ENCODE measurements at places on chromosomes 5 and 9. TPM values are rescaled to one million over a fixed set of nuclear protein-coding genes. Genes with fewer than 3 reads are reported as not detected.

DNA sequence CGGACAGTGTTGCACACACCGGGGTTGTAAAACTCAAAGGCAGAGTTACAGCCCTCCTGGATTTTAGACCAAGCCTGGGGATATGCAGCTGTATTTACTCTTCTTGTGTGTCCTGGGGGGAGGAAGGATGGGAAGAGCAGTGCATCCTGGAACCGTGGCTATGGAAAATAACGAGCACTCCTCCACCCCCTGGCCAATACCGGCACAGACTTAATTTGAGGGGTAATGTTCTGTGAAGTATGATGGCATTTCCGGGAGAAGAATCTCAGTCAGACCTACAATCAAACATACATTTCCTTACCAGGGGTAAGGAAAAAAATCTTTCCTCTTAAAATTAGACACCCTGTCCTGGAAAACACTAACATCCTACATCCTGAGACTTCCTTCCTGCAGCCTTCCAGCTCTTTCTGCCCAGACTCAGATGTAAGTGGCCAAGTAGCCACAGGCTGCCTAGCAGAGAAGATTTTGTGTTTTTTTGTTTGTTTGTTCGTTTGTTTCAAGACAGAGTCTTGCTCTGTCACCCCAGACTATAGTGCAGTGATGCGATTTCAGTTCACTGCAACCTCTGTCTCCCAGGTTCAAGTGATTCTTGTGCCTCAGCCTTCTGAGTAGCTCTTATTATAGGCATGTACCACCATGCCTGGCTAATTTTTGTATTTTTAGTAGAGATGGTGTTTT, 11.0 kb upstream of the ERMP1 start:
- no peak overlapping the region for H3K27ac ChIP-seq
- H3K4me3 ChIP-seq, result no peak overlapping the region
- H3K36me3 ChIP-seq, result no peaks in the 10 kb centered on the region
- H3K27me3 ChIP-seq, result no peaks in the 10 kb centered on the region
- H3K4me1 ChIP-seq, result peaks cover 9% of the 10 kb centered on the region

DNA sequence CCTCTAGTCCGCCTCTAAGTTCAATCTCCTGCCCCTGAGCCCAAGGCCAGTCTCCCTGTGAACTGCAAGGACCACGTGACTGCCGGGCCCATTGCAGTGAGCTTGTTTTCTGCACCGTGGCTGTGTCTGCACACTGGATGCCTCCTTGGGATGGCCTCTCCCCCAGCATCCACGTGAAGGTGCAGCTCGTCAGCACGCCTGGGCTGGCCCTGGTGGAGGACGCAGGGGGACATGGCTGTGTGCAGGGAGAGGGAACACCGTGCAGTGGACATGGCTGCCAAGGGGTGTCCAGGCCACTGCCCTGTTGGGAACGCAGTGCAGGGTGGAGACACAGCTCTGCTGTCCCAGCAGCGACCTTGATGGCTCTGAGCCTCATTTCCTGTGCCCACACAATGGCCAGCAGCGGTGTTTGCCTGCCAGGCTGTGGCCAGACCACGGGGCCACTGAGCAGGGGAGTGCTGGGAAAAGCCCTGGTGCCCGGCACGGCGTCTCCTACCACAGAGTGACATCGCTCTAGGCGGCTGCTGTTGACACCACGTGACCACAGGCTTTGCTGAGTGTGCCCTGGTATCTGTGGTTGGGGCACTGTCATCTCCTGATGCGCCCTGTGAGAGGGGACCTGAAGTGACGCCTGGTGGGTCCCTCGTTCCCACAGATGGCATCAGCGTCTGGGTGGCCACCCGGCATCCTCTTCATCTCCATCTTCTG, 26.9 kb upstream of the EXOC3 start:
- no peak for DNase-seq
- H3K27ac ChIP-seq, result peak overlapping the region; percentile 55
- no peaks in the 10 kb centered on the region for H3K27me3 ChIP-seq
- no peak overlapping the region for H3K4me3 ChIP-seq

- no peaks in the 10 kb centered on the region for H3K4me1 ChIP-seq
- H3K36me3 ChIP-seq, result no peaks in the 10 kb centered on the region
- H3K4me3 ChIP-seq, result no peak overlapping the region
- no peaks in the 10 kb centered on the region for H3K27me3 ChIP-seq
- H3K27ac ChIP-seq, result no peak overlapping the region
Observed at GRCh38 chr5:52582313-52582712, 205.4 kb upstream of the ITGA1 start.

CCDC152 gene
- total RNA-seq, result 13.9 TPM

DNA sequence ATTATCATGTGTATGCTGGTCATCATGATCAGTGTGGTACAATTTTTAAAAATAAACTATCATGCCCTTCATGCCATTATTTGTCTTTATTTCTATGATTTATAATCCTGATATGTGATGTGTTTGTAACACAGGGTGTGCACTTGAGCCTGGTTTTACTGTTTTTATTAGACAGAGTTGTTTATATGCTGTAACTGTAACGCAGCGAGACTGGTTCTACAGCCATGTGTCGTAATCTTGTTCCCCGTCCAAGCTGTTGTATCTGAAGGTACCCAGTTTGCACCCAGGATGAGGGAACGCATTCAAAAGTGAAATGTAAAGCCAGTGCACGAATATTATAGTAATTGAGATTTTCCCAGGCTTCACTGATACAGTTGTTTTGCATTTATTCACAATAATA, 28.2 kb downstream of the SNX18 start:
- H3K27ac ChIP-seq, result no peak overlapping the region
- no peaks in the 10 kb centered on the region for H3K36me3 ChIP-seq
- no peak overlapping the region for H3K4me3 ChIP-seq
- no peak for DNase-seq
- H3K4me1 ChIP-seq, result no peaks in the 10 kb centered on the region

OR1L6 gene
- total RNA-seq, result not detected

INSL6 gene
- total RNA-seq, result not detected

TRPM6 gene
- 0.47 TPM for total RNA-seq

- DNase-seq, result no peak
- no peak overlapping the region for H3K27ac ChIP-seq
- no peak overlapping the region for H3K4me3 ChIP-seq
- H3K4me1 ChIP-seq, result no peaks in the 10 kb centered on the region
- H3K36me3 ChIP-seq, result no peaks in the 10 kb centered on the region
Observed at GRCh38 chr5:6784481-6784880, 71.2 kb downstream of the TENT4A start.

DMRT3 gene
- total RNA-seq, result not detected

DNA sequence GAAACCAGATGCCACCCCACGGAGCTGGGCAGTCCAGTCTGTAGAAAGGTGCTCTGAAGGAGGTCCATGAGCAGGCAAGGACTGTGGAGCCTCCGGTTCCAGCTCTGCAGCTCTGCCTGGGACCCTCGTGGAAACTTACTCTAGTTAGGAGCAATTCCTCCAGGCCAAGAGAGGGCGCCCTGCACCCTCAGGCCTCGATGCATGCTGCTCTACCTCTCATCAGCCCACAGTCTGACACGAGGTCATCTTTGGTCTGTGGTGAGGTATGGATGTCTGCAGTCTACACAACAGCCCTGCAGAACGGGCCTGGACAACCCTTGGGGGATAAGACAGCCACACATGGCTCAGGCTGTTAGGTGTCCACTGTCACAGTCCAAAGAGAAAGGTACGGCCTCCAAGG, 50.6 kb upstream of the UBTD2 start:
- H3K4me1 ChIP-seq, result no peaks in the 10 kb centered on the region
- H3K27ac ChIP-seq, result no peak overlapping the region
- H3K27me3 ChIP-seq, result no peaks in the 10 kb centered on the region
- no peaks in the 10 kb centered on the region for H3K36me3 ChIP-seq
- H3K4me3 ChIP-seq, result no peak overlapping the region

- H3K4me1 ChIP-seq, result no peaks in the 10 kb centered on the region
- no peak overlapping the region for H3K27ac ChIP-seq
- H3K4me3 ChIP-seq, result no peak overlapping the region
- no peak for DNase-seq
- no peaks in the 10 kb centered on the region for H3K36me3 ChIP-seq
Observed at GRCh38 chr5:42241636-42242035, 181.6 kb upstream of the GHR start.

GRCh38 chr9:77879437-77879943, 152.1 kb downstream of the GNAQ start:
- H3K27me3 ChIP-seq, result no peaks in the 10 kb centered on the region
- H3K27ac ChIP-seq, result no peak overlapping the region
- no peak for DNase-seq
- H3K4me3 ChIP-seq, result no peak overlapping the region
- H3K36me3 ChIP-seq, result no peaks in the 10 kb centered on the region

ACOT12 gene
- total RNA-seq, result not detected

- peak overlapping the region; percentile 59 for H3K27ac ChIP-seq
- DNase-seq, result no peak
- no peaks in the 10 kb centered on the region for H3K27me3 ChIP-seq
- no peaks in the 10 kb centered on the region for H3K36me3 ChIP-seq
- no peaks in the 10 kb centered on the region for H3K4me1 ChIP-seq
Observed at GRCh38 chr5:102910240-102911226, 155.4 kb downstream of the PAM start.

MSX2 gene
- 0.17 TPM for total RNA-seq

GRCh38 chr9:115142090-115142489, 24.1 kb upstream of the TNC start:
- no peaks in the 10 kb centered on the region for H3K4me1 ChIP-seq
- H3K27me3 ChIP-seq, result no peaks in the 10 kb centered on the region
- no peaks in the 10 kb centered on the region for H3K36me3 ChIP-seq
- no peak for DNase-seq

C9orf50 gene
- total RNA-seq, result not detected

PLPP7 gene
- total RNA-seq, result 4.4 TPM

GRCh38 chr5:148563021-148563420, 91.3 kb downstream of the HTR4 start:
- H3K36me3 ChIP-seq, result no peaks in the 10 kb centered on the region
- no peak for DNase-seq
- no peak overlapping the region for H3K4me3 ChIP-seq
- H3K27ac ChIP-seq, result no peak overlapping the region

GRCh38 chr9:72129271-72130156, 19.7 kb upstream of the GDA start:
- no peaks in the 10 kb centered on the region for H3K27me3 ChIP-seq
- DNase-seq, result no peak
- no peak overlapping the region for H3K4me3 ChIP-seq
- H3K27ac ChIP-seq, result no peak overlapping the region
- no peaks in the 10 kb centered on the region for H3K4me1 ChIP-seq

FAM153A gene
- not detected for total RNA-seq

- no peak overlapping the region for H3K4me3 ChIP-seq
- DNase-seq, result no peak
- H3K4me1 ChIP-seq, result no peaks in the 10 kb centered on the region
- no peaks in the 10 kb centered on the region for H3K36me3 ChIP-seq
Observed at GRCh38 chr9:91465420-91465819, 41.8 kb upstream of the NFIL3 start.

TERT gene
- 36.2 TPM for total RNA-seq

- DNase-seq, result no peak
- H3K4me3 ChIP-seq, result no peak overlapping the region
- no peaks in the 10 kb centered on the region for H3K36me3 ChIP-seq
- no peaks in the 10 kb centered on the region for H3K4me1 ChIP-seq
- no peaks in the 10 kb centered on the region for H3K27me3 ChIP-seq
- no peak overlapping the region for H3K27ac ChIP-seq
Observed at GRCh38 chr9:127835991-127836516, 18.4 kb downstream of the ENG start.

CD74 gene
- 49.8 TPM for total RNA-seq

- no peak for DNase-seq
- H3K27ac ChIP-seq, result no peak overlapping the region
- H3K27me3 ChIP-seq, result no peaks in the 10 kb centered on the region
- H3K36me3 ChIP-seq, result no peaks in the 10 kb centered on the region
- H3K4me3 ChIP-seq, result no peak overlapping the region
- no peaks in the 10 kb centered on the region for H3K4me1 ChIP-seq
Observed at GRCh38 chr9:78692871-78693270, 395.9 kb downstream of the PSAT1 start.

GRCh38 chr9:136901516-136902258, 15.4 kb downstream of the TRAF2 start:
- H3K27ac ChIP-seq, result no peak overlapping the region
- no peak overlapping the region for H3K4me3 ChIP-seq
- no peak for DNase-seq
- H3K27me3 ChIP-seq, result no peaks in the 10 kb centered on the region

DNA sequence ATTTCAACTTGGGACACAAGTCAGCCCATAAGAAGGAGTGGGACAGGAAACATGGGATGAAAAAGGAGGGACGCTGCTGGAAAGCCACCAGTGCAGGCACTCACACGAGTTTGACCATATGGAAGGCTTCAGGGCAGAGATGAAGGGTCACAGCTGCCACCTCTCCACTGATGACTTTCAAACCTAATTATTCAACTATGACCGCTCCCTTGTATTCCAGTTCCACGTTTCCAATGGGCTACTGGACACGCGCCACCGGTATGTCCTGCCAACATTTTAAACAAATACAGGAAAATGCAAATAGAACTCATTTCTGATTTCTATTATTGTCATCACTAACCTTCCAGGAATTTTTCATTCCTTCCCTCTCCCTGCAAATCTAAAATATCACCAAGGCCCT, 134.7 kb downstream of the SLC1A3 start:
- H3K27me3 ChIP-seq, result 0 out of 2 replicates have a peak, but pooled peaks cover under 1% of the 10 kb centered on the region
- no peak overlapping the region for H3K27ac ChIP-seq
- no peaks in the 10 kb centered on the region for H3K36me3 ChIP-seq
- H3K4me3 ChIP-seq, result no peak overlapping the region
- DNase-seq, result no peak
- peaks cover 16% of the 10 kb centered on the region for H3K4me1 ChIP-seq

WNK2 gene
- 102 TPM for total RNA-seq

ZNF608 gene
- total RNA-seq, result 39.7 TPM

DNA sequence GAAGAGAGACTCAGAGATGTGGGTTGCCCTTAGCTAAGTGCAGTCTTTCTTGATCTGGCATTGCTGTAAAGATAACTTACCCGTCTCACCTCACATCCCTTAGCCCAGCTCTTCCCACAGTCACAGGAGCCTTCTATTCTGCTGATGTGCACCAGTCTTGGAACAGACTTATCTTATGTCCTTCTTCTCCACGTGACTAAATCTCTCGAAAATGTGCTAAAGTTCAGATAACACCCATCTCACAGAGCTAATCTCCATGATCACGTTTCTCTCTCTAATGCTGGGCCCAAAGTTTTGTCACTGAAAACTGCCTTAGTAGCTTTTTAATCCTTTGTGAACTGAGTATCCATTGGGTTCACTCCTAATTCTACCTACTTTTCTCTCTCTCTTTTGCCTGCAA, 16.7 kb downstream of the SLC36A1 start:
- no peaks in the 10 kb centered on the region for H3K4me1 ChIP-seq
- H3K4me3 ChIP-seq, result no peak overlapping the region
- H3K36me3 ChIP-seq, result no peaks in the 10 kb centered on the region
- H3K27ac ChIP-seq, result no peak overlapping the region
- no peak for DNase-seq

GRCh38 chr5:77016962-77017361, 13.2 kb upstream of the AGGF1 start:
- no peak for DNase-seq
- no peak overlapping the region for H3K27ac ChIP-seq
- no peak overlapping the region for H3K4me3 ChIP-seq

- no peak for DNase-seq
- H3K36me3 ChIP-seq, result no peaks in the 10 kb centered on the region
- H3K27me3 ChIP-seq, result no peaks in the 10 kb centered on the region
- no peak overlapping the region for H3K4me3 ChIP-seq
- no peaks in the 10 kb centered on the region for H3K4me1 ChIP-seq
Observed at GRCh38 chr5:159130871-159131270, 31.2 kb upstream of the EBF1 start.

PROB1 gene
- 2.7 TPM for total RNA-seq

- no peaks in the 10 kb centered on the region for H3K27me3 ChIP-seq
- no peaks in the 10 kb centered on the region for H3K36me3 ChIP-seq
- H3K4me3 ChIP-seq, result no peak overlapping the region
- peaks cover 21% of the 10 kb centered on the region for H3K4me1 ChIP-seq
- no peak for DNase-seq
- no peak overlapping the region for H3K27ac ChIP-seq
Observed at GRCh38 chr5:62314213-62314830, 8.3 kb downstream of the KIF2A start.

IL9 gene
- not detected for total RNA-seq
